GM12865 (cell line): ENCODE measurements at places on chromosomes 16 and 17.

- no peak for DNase-seq
These were observed 994 bp downstream of the IGFBP4 start for GRCh38 chr17:40443988-40444899.

DNA sequence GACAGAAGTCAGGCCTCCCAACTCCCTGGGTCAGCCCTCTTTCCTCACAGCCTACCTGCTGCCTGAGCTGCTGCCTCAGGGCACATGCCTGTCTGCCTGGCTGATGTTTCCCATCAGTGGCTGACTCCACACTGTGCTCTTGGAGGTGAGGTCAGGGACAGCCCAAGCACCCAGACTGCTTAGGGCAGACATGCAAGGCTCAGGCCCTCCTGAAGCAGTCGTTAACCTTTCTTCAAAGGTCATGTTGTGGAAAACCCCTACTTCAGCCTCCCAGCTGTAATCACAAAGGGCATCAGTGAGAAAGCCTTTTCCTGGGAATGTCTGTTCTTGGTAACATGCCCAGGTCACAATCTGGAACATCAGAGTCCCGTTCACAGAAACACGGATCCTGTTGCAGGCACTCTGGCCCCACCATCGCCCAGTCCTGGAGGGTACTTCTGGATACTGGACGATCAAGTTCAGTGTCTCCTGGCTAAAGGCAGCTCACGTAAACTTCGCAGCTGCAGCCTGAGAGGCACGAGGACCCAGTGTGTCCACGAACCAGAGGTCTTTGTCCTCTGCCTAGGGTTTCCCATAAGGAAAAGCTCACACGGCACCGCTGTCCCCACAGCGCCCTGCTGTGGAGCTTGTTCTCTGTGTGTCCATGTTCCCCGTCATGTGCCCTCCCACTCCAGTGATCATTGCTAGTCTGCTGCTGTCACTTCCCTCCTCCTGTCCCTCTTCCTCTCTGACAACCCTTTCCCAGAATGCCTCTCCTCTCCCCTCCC is 54.9 kb downstream of the GNAO1 start:
- DNase-seq, result no peak

DNA sequence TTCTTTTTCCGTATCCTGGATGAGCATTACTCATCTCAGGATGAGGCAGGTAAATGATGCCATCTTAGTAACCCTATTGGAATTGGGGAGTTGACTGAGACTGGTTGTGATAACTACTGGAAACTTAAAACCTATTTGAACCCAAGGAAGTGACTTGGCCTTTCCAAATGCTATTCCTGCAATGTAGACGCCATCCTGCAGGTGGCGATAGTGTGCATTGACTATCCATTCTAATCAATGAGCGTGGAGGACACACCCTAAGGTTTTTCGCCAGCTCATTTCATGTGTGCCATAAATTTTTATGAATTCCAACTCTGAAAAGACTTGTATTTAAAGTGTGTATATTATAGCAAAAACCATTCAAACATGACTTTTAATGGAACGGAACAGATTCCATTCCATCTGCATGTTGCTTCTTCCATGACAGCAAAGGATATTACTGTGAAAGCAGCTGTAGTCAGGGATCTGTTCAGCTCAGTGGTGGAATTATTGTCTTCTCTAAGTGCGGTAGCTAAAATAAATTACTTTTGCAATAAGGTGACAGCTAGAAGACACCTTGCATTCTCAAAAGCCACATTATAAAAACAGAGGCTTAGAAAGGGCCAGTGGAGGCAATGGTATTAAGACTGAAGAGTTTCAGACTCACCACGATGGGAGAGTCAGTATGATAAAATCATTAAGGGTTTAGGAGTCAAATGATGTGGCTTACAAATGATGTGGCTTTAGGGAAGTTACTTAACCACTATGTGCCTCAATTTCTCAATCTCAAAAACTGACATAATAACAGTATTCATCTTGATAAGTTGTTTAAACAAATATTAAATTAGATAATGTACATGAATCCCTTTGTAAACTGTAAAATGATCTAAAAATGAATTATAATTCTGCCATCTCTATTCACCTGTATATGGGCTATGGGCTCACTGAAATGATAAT is 55.5 kb downstream of the SYT17 start:
- peak; percentile 51 for DNase-seq

DNA sequence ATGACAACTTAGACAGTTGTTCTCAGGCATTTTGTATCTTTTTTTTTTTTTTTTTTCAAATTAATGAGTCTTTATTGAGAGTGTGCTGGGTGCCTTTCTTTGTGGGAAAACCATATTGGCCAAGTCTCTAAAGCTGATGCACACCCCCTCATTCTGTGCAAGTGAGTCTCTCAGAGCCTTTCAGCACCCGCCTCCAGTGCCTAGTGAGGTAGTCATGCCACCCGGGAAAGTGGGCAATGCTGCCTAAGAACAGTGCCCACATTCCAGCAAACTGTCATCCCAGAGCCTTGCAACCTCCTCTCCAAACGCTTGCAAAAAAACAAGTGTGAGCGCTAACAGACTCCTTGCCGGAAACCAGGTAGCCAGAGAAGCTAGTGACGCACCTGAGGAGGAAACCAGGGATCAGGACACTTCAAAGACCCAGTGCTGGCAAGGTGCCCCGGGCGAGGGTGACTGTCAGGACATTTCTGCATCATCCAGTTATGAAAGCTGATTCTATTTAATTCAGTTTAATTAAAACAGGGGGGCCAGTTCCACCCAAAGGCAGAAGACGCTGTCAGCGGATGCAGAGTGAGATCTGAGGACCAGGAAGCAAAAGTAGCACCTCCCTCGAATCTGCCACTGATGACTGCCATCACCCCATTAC is 34.9 kb downstream of the SMARCE1 start:
- no peak for DNase-seq

GRCh38 chr17:1933875-1934715 is 91.0 kb downstream of the RTN4RL1 start:
- DNase-seq, result no peak

- no peak for DNase-seq
These were observed 18.3 kb upstream of the SUPT4H1 start for GRCh38 chr17:58370309-58370708.

GRCh38 chr16:13829697-13830299 is 90.2 kb upstream of the ERCC4 start:
- no peak for DNase-seq

- DNase-seq, result no peak
These were observed 26.4 kb downstream of the CPD start for GRCh38 chr17:30405161-30405560.

GRCh38 chr17:7354262-7354843 is 603 bp upstream of the TMEM95 start:
- DNase-seq, result peak; percentile 64

- no peak for DNase-seq
These were observed 81.7 kb downstream of the MRM3 start for GRCh38 chr17:863880-864279.

DNA sequence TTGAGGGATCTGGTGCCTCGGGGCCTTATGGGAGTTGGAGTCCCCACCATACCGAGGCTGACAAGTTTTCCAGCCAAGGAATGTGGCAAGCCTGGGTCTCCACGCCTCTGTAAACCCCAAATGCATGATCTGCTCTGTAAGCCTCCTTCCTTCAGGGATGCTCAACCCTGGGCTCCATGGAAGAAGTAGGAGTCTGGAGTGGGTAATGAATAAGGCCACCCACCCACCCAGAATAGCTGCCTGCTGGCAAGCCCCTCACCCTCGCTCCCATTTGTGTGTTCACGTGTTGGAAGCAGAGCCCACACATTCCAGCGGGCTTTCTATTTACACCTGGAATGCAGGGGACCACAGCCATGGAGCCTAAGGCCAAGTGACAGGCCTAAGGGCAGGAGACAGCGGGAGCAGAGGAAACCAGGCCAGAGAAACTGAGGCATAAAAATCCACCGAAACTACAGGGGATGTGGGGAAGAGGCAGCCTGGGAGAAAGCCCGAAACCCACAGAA is 4.4 kb downstream of the DLG4 start:
- DNase-seq, result no peak

DNA sequence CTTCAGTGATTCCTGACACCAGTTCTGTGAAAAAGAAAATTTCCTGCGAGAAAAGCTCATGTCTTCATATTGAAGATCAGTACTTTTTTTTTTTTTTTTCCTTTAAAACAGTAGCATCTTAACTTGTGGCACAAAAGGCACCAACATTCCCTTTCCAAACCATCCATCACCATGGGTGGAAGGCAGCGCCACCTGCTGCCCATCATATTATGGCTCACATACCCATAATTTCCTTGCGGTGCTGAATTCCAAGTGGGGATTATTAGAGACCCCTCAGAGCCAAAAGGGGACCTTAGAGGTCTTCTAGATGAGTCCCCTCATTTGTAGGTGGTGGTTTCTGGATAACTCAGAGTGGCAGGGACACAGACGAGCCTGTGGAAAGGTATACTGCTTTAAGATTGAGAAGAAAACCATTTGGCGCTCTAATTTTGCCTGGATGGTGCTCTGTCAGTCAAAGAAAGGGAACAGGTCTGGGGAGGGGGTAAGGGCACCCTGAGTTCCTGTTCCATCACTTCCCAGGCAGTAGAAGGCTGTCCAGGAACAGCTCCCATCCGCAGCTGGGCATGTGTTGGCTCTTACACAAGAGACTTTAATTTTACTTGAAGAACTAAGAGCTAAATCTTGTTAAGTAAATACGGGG is 7.9 kb upstream of the SOST start:
- DNase-seq, result peak; percentile 46

GRCh38 chr17:37134050-37134449 is 185.3 kb downstream of the AATF start:
- DNase-seq, result no peak

DNA sequence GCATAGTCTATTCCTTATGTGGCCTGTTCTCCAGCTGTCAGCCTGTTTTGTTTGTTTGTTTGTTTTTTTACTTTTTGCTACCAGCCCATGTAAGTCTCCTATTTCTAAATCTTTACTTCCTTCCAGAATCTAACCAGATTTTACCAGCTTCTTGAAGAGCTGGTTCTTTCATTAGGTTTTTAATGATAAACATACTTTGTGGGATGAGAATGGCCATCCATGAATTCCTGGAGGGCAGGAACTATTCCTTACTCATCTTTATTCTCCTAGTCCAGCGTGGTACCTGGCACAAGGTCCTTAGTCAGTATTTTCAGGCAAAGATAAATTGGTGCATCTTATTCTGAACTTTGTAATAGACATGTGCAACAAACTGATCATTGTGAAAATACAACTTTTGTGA is 17.3 kb downstream of the RSPRY1 start:
- DNase-seq, result no peak

DNA sequence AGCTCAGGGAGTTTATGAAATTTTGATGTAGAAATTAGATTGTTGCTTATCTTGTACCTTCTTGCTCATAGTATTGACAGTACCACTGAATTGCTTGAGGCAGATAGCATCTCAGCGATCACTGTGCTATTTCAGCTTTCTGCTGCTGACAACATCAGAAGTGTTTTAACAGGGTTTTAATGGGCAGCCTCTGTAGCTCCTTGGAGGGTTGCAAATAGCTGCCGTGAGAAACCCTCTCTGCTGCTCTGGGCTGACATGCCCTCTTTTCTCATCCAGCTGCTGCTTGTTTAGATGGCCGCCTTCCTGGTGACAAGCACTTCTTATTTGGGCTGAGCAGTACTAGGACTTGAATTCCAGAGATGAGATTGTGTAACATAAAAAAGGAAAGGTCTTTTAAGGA is 180.2 kb upstream of the TBX2 start:
- DNase-seq, result no peak

DNA sequence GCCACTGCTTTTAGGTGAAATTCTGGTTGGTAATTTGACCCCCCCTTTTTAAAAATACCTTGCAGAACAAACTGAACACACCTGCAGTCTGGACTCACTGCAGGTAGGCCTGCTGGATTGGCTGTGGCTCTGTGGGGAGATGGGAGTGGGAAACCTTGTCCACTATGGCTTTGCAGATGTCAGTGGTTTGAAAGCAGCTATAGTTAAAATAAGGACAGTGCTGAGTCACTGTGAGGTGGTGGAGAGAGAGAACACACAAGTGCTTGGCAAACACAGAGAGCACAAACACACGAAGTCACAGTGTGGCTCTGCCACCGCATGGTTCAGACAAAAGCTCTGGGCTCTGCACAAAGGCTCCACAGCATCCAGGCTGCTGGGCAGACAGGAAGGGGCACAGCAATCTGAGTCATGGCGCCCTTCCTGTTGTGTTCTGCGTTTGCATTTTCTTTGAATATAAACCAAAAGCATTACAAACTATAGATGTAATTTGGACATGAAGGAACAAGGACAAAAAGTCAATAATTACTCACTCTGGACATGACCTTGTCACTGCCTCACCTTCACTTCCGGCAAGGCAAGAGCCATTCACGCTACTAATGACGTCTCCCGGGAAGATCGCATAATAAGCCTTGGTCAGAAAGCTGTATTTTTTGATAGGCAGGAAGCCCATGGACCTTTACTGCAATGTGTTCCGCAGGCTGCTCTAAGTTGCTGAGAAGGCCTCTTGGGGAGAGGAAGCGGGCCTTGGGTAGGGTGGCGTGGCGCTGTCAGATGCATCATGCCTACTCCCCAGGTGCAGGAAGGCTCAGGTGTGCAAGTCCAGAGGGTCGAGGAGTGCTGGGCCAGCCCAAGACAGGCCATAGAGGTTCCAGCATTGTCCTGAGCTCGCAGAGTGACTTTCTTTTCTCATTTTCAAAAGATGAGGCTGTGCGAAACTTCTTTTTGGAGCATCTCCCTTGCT is 60.1 kb upstream of the MED9 start:
- no peak for DNase-seq

GRCh38 chr16:26189536-26189935 is 497.8 kb downstream of the HS3ST4 start:
- DNase-seq, result no peak

GRCh38 chr17:57872536-57872935 is 22.7 kb upstream of the MRPS23 start:
- DNase-seq, result no peak

DNA sequence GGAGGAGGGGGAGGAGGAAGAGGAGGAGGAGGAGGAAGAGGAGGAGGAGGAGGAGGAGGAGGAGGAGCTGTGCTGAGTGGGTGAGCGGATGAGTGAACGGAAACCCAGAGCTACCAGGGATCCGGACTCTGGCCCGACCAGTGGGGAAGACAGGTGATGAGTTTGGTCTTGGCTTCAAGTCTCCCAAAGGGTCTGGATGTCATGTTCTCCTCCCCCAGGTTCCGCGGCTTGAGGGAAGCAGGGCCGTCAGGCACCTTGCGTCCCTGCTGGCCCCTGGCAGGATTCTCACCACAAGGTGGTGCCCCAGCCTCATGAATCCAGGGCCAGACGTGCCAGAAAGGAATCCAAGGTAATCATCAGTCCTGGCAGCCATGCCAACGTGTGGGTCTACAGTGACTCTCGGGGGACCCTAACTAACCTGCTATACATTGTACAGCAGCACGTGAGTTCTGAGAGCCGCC is 13.5 kb upstream of the ABAT start:
- peak; percentile 67 for DNase-seq

- DNase-seq, result no peak
These were observed 66.1 kb downstream of the PLD6 start for GRCh38 chr17:17139972-17140589.

- no peak for DNase-seq
These were observed 6.0 kb upstream of the CPD start for GRCh38 chr17:30372755-30373154.

DNA sequence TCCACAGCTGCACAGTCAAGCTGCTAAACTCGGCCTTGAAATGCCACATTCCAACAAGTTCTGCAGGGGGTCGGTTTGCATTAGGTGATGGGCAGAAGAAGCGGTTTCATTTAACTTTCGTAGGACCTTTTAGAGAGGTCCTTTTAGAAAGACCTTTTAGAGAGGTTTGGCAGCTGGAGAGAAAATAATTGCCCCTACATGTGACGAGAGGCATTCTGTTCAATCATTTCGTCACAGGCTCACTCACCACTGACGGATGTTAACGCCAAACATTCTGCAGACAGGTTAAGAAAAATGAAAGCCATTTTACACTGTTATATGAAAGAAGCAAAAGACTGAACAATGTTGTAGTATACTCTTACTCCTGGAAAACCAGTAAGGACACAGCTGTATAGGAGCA is 76.5 kb upstream of the ZNF423 start:
- no peak for DNase-seq
